ENCODE measurements at places on chromosomes 16 and 17.

DNA sequence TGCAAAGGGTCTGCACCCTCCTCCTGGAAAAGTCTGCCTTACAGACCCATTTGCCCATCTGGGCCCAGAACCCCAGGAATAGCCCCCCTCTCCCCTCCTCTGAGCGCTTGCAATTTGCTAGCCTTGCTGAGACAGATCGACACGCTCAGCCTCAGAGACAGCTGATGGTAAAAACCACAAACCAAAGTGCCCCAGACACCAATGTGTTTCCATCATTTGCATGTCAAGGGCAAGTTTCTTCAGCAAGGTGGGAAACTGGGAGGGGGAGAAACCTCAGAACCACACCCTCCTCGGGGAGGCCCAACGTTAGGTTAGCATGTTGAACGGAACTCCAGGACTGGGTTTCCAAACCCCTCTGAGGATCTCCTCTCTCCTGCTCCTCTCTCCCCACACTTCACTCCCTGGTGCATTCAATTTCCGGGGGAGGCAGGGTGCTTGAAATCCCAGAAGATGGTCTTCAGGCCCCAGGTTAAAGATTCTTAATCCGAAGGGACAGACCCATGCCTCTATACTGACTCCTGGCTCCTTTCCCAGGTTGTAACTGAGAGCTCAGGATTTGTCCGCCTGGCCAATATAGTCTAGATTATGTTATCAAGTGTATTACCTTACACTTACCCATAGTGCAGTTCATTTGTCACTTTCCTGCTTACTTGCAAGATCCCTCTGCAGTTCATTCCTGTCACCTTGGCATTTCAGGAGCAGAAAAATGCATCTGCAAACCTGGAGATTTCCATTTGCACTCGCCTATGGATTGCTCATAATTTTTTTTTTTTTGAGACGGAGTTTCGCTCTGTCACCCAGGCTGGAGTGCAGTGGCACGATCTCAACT, 1.3 kb upstream of the CUEDC1 start:
- DNase-seq = peak; percentile 56
- H3K27ac ChIP-seq = peak overlapping the region; percentile 59
- H3K4me3 ChIP-seq = peak overlapping the region; percentile 80
- peaks cover 23% of the 10 kb centered on the region for H3K4me1 ChIP-seq
- peaks cover 10% of the 10 kb centered on the region for H3K36me3 ChIP-seq

DNA sequence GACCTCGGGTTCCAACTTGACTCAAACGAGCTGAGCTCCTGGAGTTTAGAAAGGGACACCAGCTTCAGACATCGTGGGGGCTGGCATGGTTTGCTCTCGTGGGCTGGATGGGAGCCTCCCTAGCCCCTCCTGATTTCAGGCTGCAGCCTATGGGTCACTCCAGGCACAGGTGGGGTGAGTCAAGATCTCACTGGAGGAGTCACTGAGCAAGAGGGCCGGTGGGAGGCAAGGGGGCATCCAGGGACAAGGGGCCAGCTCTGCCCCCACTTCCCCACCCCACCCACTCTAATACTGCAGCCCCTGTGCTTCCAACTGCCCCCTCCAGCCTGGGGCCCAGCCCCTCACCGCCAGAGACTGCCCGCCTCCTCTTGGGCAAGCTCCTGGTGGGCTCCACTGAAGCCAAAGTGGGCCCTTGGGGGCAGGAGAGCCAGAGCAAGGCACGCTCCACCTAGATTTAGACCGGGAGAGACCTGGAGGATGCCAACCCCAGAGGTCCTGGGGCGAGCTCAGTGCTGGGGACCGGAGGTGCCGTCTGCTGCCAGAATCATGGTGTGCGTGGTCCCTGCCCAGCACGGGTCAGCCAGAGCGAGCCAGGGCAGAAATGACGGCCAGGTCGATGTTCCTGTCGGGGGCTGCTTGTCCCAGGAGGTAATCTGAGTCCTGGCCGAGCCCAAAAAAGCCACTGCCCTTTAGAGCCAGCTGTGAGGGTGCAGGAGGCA, 6.4 kb downstream of the SLC16A3 start:
- H3K4me1 ChIP-seq = peaks cover 22% of the 10 kb centered on the region
- H3K36me3 ChIP-seq = peaks cover 85% of the 10 kb centered on the region
- no peak overlapping the region for H3K4me3 ChIP-seq
- no peaks in the 10 kb centered on the region for H3K27me3 ChIP-seq
- peak overlapping the region; percentile 84 for H3K27ac ChIP-seq

DNA sequence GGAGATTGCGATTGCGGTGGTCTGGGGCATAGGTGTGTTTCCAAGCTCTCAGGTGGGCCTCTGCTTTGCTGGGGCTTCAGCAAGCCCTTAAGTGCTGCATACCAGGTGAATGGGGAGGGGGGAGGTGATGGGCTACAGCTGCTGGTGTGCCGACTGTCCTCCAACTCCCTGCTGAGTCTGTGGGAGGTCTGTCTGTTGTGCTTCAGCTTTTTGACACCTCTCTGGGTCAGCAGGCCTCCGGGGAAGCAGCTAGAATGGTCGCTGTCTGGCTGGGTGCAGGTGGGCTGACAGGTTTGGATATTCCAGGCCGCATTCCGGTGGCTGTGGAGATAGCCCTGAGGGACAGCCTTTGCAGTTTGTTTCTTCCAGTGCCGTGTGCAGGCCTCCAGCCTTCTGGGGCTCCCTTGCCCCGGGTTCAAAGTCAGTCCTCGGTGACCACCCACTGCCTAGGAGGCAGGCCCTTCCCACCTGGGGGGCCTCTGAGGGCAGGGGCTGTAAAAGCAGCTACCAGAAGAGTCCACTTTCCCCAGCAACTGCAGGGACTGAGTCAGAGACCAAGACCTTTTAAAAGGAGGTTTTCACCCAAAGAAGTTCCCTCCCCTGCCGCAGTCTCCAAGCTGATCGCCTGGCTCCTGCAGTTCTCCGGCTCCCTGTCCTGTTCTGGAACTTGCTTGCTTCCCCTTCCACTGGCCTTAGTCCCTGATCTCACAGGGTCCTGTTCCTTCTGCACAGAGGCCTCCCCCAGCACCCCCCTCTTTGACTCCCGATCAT, 2.0 kb upstream of the TTYH2 start:
- H3K27ac ChIP-seq = peak overlapping the region; percentile 86
- no peak for DNase-seq
- H3K27me3 ChIP-seq = no peaks in the 10 kb centered on the region
- H3K36me3 ChIP-seq = peaks cover 76% of the 10 kb centered on the region
- H3K4me1 ChIP-seq = peaks cover 44% of the 10 kb centered on the region

DNA sequence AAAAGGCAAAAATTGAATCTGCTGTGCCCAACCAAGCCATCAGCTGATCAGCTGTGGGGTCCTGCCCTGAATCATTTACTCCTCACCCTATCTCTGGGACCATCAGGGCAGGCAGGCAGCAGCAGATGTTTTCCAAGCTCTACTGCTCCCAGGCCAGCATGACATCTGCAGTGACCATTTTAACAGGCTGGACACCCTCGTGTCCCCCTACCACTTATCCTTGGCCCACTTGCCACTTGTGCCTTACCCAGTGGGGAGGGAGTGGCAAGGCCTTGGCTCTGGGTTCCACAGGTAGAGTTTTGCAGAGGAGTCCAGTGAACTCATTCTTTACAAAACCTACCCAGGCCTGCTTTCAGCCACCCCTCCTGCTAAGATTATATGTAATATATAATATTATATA, 12.0 kb upstream of the CA4 start:
- DNase-seq = no peak
- H3K4me1 ChIP-seq = peaks cover 41% of the 10 kb centered on the region
- no peak overlapping the region for H3K4me3 ChIP-seq
- H3K36me3 ChIP-seq = peaks cover 8% of the 10 kb centered on the region

- peaks cover 13% of the 10 kb centered on the region for H3K4me1 ChIP-seq
- peak; percentile 27 for DNase-seq
These were observed at the start of gene BCKDK for GRCh38 chr16:31108035-31108793. TSS of gene BCKDK (plus strand) at chr16:31108386. CDS start at chr16:31109224, 838 bp downstream.

GRCh38 chr16:50422926-50423325, 54.1 kb upstream of the BRD7 start:
- no peak overlapping the region for H3K27ac ChIP-seq
- no peaks in the 10 kb centered on the region for H3K4me1 ChIP-seq
- DNase-seq = no peak
- H3K27me3 ChIP-seq = peaks cover 53% of the 10 kb centered on the region
- no peaks in the 10 kb centered on the region for H3K36me3 ChIP-seq

DNA sequence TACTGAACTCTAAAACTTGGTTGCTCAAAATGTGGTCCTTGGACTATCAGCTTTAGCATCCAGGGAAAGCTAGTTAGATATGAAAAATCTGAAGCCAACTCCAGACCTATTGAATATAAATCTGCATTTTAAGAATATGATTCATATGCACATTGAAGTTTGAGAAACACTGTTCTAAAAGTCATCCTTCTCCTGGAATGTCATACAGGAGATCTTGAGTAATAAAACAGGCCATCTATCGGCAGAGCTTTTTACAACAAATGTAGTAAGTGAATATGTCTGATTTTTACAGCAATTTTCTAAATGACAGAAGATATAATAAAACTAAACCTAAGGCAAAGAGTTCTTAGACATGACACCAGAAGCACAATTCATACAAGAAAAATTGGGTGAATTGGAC, 140.4 kb downstream of the PMP22 start:
- peaks cover 3% of the 10 kb centered on the region for H3K36me3 ChIP-seq
- peaks cover 32% of the 10 kb centered on the region for H3K27me3 ChIP-seq
- no peaks in the 10 kb centered on the region for H3K4me1 ChIP-seq
- no peak overlapping the region for H3K27ac ChIP-seq
- H3K4me3 ChIP-seq = no peak overlapping the region

DNA sequence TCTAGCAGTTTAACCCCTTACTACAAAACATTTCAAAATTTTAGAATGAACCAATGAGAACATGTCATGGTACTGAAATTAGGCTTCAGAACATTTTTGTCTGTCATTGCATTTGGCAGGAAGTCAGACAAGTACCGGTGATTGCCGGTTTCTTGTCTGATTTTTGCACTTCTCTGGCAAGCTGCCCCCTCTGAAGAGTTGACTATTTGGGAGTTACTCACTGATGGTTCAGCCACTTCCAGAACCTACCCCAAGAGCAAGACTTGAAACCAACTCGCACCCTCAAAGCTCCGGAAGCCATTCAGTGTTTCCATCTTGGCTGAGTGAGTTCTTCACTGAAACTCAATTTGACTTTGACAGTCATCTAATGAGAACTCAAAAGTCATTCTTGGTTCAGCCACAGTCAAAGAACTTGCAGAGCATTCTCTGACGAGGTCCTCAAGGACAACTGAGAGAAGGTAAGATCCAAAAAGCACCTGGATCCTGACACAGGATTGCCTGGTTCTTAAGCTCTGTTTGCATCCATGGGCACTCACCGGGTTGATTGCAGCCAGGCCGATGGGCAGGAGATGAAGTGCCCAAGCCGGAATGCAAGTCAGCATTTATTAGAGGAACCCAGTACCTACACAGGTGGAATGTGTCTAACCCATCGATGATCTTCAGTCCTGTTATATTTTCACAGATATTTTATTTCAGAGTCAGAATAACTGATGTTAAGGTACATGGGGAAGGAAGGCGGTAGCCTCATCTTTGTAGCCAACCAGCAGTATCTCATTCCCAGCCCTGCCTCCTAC, 93.6 kb downstream of the USP22 start:
- no peaks in the 10 kb centered on the region for H3K4me1 ChIP-seq
- no peak for DNase-seq
- H3K27ac ChIP-seq = no peak overlapping the region

DNA sequence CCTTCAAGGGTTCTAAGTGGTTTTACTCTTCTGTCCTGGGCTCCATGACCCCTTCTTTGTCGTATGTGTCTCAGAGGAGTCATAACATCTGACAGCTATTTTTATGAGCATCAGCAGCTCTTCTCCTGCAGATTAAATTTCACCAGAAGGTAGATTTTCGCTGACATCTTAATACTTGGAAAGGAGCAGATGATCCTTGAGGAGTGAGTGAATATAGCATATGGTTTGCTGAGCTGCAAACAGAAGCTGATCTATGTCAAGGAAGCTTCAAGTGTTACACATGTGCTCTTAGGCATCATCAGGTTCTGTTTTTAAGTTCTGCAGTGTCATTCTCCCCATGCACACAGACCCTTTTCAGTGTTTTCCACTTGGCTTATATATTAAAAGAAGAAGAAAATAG, 49.2 kb upstream of the MYH2 start:
- H3K4me3 ChIP-seq = no peak overlapping the region
- H3K27ac ChIP-seq = no peak overlapping the region
- no peaks in the 10 kb centered on the region for H3K4me1 ChIP-seq
- H3K36me3 ChIP-seq = no peaks in the 10 kb centered on the region

- H3K27me3 ChIP-seq = no peaks in the 10 kb centered on the region
- H3K27ac ChIP-seq = no peak overlapping the region
- no peak for DNase-seq
- peaks cover 12% of the 10 kb centered on the region for H3K4me1 ChIP-seq
These were observed 235.7 kb downstream of the NTN1 start for GRCh38 chr17:9256751-9257629.

GRCh38 chr17:45114117-45114932, 18.0 kb downstream of the PLCD3 start:
- H3K4me1 ChIP-seq = no peaks in the 10 kb centered on the region

DNA sequence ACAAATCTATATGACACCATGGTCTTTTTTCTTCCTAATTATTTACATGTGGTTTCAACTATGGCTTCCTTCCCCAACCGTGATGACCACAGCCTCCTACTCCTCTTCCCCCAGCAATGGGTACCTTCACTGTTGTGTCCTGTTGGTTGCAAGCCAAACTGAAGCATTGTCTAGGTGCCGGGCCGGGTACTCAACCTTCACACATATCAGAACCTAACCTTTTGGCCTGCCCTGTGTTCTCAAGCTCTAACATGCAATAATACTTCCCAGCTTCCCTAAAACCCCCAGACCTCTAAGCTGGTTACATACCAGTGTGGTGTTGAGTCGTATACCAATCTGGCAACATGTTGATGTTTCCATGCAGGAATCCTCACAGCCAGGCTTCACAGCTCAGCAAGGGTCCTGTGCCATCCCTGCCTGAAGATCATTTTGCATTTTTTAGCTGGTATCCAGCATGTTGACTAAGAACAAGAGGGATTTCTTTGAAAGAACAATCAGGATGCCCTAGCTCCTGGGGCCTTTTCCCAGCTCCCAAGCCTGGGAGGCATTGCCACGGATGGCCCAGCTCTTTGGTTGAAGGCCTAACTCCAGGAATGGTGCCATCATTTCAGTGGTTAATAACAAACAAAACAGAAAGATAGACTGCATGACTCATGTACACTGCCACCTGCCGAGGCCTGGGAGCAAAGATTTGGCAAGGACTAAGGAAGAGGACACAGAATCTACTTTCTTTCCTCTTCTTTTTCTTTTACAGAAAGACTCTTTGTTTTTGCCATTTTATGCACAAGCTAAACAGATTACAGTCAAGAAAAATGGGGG, 373.7 kb upstream of the SALL1 start:
- no peak overlapping the region for H3K27ac ChIP-seq
- no peak for DNase-seq
- no peaks in the 10 kb centered on the region for H3K27me3 ChIP-seq
- H3K4me1 ChIP-seq = no peaks in the 10 kb centered on the region

Measured in effector memory CD8-positive, alpha-beta T cell (primary cell).